Fibroblast of skin of abdomen (primary cell): ENCODE measurements at places on chromosomes 11 and 22.
A peak's percentile ranks its signal among the peaks of the same experiment; 100 is the strongest.

GRCh38 chr22:49583886-49584505 lies 243.7 kb downstream of the BRD1 start:
- no peak for DNase-seq

- DNase-seq: peak; percentile 73
Measured at GRCh38 chr22:46076651-46077339, 73.5 kb upstream of the PPARA start.

DNA sequence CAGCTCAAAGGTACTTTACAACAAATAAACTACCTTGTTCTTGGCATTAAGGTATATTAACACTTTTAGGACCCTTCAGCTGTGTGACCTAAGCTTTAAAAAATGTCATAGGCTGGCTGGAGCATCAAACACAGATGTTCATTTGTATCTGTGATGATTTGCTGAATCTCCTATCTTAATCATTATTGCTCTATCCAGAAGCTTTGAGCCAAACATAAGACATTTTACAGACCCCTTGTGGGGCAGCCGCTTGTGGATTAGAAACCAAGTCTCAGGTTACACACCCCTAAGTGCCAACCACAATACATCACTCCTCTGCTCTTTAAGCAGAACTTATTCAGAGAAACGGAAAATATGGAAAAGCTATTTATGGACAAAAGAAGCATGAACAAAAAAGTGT lies 394.2 kb upstream of the CCDC90B start:
- no peak for DNase-seq

- peak; percentile 20 for DNase-seq
Measured at GRCh38 chr11:46034041-46034440, 87.2 kb downstream of the PHF21A start.

DNA sequence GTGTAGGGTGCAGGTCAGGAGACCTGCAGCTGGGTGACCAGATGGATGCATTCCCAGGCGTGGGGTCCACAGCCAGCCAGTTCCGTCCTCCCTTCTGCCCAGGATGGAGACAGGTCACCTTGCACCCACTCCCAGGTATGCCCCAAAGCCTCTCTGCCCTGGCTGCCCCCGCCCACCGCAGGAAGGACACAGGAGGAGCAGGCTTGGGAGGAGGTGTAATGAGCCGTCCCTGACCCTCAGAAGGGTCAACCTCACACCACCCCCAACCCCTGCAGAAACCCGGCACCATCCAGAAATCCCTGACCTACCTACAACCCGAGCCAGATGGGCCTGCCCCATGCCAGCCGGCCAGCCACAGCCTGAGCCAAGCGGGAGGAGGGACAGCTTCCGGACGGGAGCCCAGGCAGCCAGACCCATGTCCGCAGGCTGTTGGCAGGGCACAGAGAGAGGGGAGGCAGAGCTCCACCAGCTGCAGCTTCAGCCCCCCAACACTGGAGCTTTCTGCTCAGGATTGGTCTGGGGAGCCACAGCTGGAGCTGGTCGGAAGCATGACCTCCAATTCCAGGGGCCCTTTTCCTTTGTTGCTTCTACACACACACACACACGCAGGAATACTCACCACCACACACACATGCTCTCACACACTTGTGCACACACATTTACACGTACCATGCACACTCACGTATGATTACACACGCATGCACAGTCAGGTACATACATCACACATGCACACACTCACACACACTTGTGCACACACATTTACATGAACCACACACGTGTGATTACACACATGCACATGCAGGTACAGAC lies 5.3 kb downstream of the IFITM10 start:
- DNase-seq: no peak

DNA sequence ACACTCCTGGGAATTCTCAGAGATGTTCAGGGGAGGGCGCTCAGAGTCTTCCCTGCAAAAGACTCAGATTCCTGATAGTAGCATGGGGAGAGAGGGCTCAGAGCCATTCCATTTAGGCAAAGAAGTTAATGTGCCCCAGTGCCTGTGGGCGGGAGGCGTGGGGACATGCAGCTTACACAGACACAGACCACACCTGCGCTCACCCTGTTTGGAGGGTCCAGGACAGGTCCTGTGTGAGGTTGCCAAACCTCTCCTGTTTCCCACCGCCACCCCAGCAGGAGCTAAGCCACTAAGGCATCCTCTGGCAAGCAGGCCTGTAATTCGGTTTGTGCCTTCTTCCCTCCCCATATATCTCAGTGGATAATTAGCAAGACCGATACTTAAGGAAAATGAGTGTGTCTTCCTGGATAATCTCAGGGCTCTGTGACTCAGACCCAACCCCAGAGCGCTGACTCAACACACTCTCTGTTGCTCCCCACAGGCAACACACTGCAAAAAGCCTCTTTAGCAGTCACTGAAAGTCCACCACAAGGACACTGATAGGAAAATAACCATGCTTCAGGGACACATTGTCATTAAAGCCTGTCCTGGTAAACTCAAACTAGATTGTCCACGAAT lies 118.9 kb upstream of the LMO1 start:
- DNase-seq: peak; percentile 55

DNA sequence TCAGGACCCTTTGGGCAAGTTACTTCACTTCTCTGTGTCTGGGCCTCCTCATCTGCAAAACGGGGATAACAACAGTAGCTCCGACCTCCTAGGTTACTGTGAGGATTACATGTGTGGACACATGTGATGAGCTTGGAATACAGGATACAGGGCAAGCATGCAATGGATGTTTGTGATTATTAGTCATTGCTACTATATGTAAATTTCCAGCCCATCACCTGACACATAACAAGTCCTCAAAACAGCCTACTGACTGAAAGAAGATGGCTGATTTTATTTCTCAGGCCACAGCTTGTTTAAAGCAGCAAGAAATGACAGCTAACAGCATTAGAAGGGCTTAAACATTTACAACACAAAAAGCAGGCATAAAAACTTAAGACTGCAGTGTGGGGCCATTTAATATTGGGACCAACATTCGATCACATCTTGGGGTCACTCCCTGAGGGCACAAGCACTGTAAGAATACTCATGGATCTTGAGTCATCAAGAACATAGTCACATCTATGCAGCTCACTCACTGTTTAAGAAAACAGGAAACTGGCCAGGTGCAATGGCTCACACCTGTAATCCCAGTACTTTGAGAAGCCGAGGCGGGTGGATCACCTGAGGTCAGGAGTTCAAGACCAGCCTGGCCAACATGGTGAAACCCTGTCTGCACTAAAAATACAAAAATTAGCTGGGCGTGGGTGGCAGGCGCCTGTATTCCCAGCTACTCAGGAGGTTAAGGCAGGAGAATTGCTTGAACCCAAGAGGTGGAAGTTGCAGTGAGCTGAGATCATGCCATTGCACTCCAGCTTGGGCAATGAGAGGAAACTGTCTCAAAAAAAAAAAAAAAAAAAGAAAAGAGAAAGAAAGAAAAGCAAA lies 49.5 kb downstream of the ABTB2 start:
- no peak for DNase-seq

DNA sequence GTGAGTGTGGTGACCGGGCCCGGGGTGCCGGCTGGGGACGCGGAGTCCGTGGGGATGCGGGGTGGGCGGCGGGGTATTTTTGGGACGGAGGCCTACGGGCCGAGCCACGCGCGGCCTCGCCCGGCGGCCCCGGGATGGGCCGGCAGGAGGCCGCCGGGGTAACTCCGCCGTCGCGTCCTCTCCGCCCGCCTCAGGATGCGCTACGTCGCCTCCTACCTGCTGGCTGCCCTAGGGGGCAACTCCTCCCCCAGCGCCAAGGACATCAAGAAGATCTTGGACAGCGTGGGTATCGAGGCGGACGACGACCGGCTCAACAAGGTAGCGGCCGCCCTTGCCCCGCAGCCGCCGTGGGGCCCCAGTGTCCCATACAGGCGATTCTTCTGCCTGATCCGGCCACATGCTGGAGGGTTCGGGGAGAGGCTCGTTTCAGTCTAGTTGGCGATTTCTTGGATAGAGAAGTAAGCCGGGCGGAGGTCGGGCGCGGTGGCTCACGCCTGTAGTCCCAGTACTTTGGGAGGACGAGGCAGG lies 337 bp downstream of the RPLP2 start:
- no peak for DNase-seq

GRCh38 chr11:16816358-16817270 lies 78.2 kb downstream of the C11orf58 start:
- DNase-seq: no peak

GRCh38 chr11:64659417-64660144 lies 63.4 kb downstream of the NRXN2 start:
- DNase-seq: peak; percentile 91

GRCh38 chr11:114273890-114274635 lies 22.1 kb upstream of the NNMT start:
- DNase-seq: no peak

DNA sequence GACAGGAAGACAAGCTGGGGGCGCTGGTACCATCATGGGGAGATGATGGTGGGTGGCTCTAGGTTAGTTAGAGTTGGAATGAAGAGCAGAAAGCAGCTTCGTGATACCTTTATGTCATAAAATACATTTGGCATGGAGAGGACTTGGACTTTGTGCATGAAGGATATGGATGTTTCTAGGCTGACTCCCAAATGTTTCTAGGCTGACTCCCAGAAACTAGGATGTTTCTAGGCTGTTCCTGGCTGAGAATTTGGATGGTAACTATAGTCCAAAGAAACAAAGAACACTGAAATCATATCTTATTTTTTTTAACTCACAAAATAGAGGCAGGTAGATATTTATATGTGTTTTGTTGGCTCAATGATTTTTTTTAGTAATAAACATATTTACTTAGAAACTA lies 89.4 kb upstream of the VPREB1 start:
- DNase-seq: no peak

DNA sequence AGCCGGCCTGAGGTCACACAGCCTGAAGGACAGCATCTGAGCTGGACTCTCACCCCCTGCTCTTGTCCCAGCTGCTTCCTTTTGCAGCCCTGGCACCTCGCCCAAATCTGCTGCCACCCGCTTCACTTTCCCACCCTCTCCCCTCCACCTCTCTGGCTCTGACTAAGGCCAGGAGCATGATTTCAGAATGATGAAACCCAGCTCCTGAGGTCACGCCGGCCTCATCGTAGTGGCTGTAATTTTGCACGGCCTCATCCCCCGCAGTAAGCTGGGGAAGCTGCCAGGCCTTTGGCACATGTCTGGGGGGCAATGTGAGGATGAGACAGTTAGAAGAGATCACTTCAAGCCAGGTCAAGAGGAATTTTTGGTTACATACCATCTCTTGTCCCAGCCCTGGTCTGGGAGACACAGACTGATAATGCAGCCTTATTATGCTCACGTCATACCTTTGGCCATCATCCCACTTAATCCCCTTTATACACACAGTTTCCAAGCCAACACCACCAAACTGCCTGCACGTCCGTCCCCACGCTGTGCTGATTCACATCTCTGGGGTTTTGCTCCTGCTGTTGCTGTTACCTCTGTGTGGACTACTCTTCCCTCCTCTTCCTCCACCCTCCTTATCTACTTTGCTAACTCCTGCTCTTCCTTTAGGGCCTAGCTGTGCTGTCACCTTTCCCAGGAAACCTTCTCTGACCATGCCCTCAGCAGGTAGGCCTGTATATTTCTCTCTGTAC lies 58.1 kb downstream of the CHRDL2 start:
- peak; percentile 97 for DNase-seq
